ENCODE measurements at places on chromosomes 13 and 19. TPM values are rescaled to one million over a fixed set of nuclear protein-coding genes. Genes with fewer than 3 reads are reported as not detected.

The PLIN4 gene
- 1.8 TPM for polyA plus RNA-seq

The CERS1 gene
- not detected for polyA plus RNA-seq

The FCHO1 gene
- polyA plus RNA-seq = 14.4 TPM

The KLK10 gene
- polyA plus RNA-seq = 0.60 TPM

The SLC5A5 gene
- 0.13 TPM for polyA plus RNA-seq

The NUP58 gene
- 13.0 TPM for polyA plus RNA-seq

The WDR62 gene
- polyA plus RNA-seq = 0.69 TPM

The SULT2A1 gene
- not detected for polyA plus RNA-seq

The MBD3L2 gene
- not detected for polyA plus RNA-seq

The ENOX1 gene
- polyA plus RNA-seq = 1.2 TPM
